KG1 (cell line): ENCODE measurements at places on chromosomes 12 and 14.

DNA sequence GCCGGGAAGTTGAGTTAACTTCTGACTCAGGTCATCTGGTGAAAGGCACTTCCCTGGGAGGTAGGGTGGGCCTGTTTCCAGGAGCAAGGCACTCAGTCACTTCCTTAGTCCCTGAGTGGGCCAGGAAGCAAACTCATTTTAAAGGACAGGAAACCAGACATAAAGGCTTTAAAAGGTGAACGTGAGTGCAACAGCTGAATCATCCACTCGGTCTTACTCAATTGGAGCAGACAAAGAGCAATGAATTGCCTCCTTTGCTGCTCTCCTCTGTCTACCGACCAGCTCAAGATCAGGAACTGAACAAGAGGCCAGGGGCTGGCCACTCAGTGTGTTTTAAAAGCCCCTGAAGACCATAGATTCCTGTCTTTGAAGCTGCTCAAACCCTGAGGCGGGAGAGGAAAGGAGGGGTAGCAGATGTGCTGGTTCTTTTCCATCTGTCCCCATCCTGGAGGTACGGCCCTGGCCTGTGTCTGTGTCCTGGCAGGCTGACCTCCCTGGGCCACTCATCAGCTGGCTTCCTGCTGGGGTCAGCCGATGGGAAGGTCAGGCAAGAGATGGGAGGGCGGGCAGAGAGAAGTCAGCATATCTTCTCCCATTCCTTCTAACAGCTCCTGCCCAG, 148.9 kb downstream of the PPM1H start:
- DNase-seq, result no peak

DNA sequence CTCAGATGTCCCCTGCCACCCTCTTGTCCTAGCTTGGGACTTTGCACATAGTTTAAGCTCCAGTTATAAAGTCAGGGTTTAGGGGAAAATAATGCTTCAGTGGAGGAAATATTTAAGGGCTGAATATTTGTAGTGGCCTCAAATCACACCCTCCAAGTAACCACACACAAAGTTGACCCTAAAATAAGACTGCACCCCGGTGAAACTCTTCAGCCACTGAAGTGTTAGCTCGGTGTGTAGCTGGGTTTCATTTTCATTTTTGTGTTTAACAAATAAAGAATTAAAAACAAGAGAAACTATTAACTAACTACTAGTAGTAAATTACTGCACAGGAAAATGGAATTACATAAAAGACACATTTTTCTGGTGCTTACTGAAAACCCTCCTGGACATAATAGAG, 14.8 kb upstream of the BCL11B start:
- no peak for DNase-seq

GRCh38 chr14:91129261-91129660, 15.4 kb downstream of the DGLUCY start:
- no peak for DNase-seq

- DNase-seq, result no peak
Observed at GRCh38 chr12:126353604-126354003, 1288.4 kb downstream of the AACS start.

GRCh38 chr12:66255737-66256136, 46.6 kb upstream of the HELB start:
- DNase-seq, result no peak

DNA sequence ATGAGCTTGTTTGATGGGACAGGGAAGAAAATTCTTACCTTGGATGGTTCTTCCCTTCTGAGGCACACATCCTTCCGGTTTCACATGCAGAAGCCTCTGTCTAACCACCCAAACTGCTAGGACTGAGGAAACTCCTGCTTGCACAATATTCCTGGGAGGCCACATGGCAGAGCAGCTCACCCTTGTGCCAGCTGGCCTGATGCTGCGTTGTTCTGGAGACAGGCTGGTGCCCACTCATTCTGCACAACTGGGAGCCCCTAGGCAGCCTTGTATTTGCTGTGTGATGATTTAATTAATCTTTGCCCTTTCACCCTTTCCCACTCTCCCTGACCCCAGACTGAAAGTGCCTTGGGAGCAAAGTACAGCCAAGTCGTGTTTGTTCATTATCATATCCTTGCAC, 130.8 kb downstream of the RTN1 start:
- DNase-seq, result no peak

GRCh38 chr12:32290411-32290810, 108.9 kb upstream of the FGD4 start:
- no peak for DNase-seq

- DNase-seq, result peak; percentile 9
Observed at GRCh38 chr12:132084621-132085290, 59.4 kb downstream of the DDX51 start.

DNA sequence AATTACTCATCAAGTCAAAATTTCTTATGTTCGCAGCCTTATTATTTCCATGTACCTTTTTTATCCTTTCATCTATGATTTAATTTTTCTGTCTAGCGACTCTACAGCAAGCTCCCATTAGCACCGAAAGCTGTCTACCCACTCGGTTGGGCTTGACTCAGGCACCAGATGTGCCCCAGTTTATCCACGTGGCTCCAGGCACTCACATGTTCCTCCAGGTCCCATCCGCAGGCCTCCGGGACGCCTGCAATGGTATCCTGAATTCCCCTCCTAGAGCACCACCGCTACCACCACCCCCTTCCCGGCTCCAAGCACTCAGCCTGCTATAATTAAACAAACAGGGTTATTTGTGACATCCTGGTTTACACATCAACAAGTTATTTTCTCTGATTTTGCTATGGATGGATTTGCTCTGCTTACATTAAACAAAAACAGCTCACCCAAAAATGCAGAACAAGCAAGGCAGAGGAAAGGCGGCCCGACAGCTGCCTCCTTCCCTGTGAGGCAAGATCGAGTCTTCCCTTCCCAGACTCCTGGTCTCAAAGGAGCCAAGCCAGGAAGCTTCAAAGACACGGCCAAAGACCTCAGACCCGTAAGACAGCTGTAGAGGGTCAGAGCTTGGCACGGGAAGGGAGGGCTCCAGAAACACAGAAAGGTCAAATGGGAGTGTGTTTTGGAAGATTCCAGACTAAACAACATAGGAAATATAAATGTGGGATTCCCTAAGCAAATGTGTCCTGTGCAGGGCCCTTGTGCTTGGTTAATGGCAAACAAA, 253.8 kb downstream of the TTC8 start:
- DNase-seq, result no peak

- no peak for DNase-seq
Observed at GRCh38 chr14:60882219-60882618, 98.7 kb downstream of the TRMT5 start.

DNA sequence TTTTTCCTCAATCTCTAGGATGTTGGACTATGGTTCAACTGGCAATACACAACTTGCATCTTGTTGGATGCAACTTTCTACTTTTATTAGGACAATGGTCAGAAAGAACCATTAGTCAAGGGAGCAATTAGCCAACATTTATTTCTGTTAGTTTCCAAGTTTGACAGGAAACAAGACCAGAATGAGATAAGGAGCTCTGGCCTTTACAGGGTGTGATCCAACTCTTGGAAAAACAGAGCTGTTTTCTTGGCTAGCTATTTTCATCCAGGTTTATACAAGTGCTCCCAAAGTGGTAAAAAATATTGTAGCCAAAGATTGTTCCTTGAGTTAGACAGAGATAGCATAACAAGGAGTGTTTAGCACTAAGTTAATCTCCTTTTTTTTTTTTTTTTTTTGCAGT, 3.9 kb upstream of the SYNE2 start:
- no peak for DNase-seq

GRCh38 chr14:105287249-105288102, 13.3 kb downstream of the BRF1 start:
- DNase-seq, result no peak

- no peak for DNase-seq
Observed at GRCh38 chr12:13592063-13592942, 389.1 kb downstream of the GRIN2B start.

- DNase-seq, result no peak
Observed at GRCh38 chr14:64212666-64213065, 81.5 kb downstream of the ESR2 start.
